ENCODE measurements at places on chromosomes 6 and 20.

GRCh38 chr6:42372699-42373098, 79.0 kb downstream of the TRERF1 start:
- DNase-seq = no peak

- no peak for DNase-seq
Measured at GRCh38 chr6:154123155-154123956, 84.3 kb downstream of the OPRM1 start.

GRCh38 chr20:23631226-23631822, 6.4 kb downstream of the CST3 start:
- DNase-seq = no peak

DNA sequence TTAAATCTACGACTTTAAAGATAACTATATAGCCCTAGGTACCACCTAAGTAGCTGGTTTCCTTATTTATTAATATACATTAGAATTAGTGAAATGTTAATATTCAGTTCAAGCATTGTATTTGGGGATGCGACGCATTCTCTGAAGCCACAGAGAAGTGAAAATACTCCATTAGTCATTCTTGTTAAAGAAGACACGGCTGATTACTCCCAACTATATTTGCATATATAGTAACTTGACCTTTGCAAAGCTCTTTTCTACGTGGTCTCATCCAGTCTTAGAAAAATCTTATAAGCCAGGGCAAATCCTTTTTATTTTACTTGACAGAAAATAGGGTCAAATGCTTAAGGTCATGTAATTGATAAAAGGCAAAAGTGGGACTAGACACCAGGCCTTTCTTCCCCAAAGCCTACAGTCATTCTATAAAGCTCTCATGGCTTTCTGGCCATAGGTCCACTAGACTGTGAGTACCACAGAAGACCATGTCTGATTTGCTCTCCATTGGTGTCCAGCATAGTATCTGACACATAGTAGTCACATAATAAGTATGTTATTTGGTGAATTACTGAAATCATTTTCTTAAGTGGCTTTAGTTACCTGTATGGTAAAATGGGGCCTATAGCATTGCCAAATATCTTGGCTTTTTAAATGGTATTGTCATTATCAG, 11.3 kb downstream of the ZHX3 start:
- no peak for DNase-seq

- no peak for DNase-seq
Measured at GRCh38 chr6:130065609-130066156, 47.3 kb downstream of the L3MBTL3 start.

DNA sequence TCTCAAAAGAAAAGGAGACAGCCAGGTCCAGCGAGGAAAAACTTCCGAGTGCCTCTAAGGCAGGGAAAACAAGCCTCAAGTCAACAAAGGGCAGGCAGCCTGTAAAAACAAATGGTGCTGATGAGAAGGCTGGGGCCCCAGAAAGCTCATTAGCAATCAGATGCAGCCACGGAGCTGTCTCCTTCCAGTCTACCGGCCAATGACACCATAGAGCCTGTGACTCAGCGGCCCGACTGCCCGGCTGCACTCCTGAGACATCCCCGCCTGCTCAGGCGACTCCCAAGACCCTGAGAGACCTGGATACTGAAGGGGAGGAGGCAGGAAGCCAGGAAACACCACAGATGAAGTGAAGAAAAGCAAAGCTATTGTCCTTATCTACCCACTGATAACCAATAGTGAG, 120.1 kb upstream of the HDDC2 start:
- DNase-seq = no peak

DNA sequence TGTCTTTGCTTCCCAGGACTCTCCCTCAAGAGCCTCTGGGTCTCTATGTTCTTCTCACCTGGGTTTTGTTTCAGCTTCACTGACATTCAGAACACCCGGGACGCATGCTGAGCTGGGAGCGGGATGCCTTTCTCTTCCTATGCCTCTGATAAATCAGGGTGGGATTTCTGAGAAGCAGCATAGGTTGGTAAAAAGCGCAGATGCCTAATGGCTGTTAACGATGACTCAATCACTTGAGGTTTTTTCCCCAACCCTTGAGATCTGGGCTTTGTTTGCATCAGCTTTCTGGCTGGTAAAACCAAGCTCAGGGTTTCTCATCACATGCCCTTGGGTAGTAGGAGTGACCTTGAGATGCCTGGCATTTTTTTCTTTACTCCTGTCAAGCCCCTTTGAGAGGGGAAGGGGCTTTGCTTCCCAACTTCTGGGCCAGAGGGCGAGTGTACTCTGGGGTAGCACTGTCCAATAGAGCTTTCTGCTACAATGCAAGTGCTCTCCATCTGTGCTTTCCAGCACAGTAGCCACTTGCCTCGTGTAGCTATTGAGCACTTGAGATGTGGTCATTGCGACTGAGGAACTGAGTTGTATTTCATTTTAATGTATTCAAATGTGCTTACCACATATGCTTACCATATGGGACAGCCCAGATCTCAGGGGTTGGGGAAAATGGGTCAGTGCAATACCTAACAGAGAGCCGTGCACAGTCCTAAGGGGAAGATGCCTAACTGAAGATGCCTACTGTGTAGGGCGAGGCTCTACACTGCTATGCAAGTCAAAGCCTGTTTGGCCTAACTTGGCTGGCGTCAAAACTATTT, 69.1 kb downstream of the PPP1R14C start:
- no peak for DNase-seq

DNA sequence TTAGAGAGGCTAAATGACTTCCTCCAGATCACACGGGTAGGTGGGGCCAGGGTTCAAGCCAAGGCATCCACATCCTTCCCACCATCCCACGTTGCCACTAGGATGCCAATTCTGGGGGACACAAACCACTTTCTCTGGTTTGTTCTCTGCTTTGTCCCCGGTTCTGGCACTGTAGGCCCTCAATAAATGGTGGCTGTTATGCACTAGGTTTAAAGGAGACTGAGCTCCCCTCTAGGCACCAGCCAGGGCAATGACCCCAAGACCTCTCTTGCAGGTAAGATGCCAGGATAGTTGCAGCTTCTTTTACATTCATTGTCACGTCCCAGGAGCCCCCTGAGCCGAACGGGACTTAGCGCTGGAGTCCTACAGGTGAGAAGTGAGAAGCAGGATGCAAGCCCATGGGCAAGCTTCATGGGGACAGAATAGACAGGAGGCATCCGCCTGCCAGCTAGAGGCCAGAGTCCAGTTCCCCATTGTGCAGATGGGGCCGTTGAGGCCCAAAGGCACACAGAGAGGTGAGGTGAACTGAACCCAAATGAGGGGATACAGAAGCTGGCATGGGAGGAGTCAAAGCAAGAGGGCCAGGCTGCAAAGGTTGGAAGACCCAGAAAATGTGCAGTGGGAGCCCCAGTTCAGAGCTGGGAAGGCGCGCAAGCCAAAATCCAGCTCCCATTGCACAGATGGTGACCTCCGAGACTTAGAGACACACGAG, 677 bp downstream of the PXMP4 start:
- no peak for DNase-seq

GRCh38 chr6:3535033-3535775, 78.4 kb upstream of the SLC22A23 start:
- DNase-seq = no peak

DNA sequence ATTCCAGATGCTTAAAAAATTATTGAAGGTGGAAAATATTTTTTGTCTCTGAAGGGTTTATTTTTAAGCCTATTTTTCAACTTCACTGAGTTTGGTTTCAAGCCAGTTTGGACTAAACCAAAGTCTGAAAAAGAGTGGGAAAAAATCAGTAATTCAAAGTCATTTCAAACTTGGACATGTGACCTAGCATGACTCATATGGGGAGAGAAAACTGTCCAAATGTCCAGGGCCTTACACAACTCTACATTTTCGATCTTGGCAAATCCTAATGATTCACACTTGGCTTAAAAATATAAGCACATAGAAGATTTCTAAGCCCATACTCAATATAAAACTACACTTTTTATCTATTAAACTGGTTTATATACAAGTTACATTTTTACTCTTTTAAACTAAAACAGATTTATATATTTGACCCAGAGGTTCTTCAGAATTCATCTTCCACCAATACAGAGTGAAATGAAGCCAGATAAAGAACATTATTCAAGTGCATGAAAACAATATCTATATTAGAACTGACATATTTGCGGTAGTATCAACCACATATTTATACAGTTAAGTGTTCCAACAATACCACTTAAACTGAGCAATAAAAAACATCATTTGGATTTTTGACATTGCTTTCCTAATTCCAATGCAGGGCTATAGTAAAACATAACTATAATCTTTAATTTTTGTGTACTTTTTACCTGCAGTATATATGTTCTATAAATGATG, 110.3 kb upstream of the TCF21 start:
- DNase-seq = peak; percentile 54

DNA sequence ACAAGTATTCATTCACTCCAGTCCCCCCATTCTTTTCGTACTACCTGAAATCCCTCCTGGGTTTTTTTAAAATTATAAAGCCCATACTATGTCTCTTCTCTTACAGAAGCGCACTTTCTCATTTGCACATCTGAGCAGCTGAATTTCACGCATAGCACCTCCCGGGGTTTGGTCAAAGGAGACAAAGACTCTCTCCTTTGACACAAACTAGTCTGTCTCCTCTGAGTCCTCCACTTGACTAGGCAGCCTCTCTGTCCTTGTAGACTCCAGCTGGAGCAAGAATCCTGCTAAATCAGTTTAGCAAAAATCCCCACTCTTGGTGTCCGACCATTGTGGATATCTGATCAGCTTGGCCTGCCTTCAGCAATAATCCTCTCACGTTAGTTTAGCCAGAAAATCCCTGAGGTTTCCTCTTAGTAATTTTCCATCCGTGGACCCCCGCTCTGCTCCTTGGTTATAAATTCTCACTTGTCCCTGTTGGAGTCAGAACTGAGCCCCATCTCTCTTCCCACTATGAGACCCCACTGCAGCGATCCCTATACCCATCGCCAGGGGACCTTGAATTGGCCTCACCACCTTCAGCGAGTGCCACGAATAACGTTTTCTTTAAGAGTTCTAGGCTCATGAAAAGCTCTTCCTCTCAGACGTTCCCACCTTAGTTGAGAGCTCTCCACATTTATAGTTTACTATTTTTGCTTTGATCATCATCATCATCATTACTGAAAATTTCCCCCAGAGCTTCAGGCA, 29.0 kb downstream of the PDYN start:
- DNase-seq = no peak

GRCh38 chr6:73134588-73134987, 90.7 kb downstream of the KHDC1L start:
- no peak for DNase-seq

DNA sequence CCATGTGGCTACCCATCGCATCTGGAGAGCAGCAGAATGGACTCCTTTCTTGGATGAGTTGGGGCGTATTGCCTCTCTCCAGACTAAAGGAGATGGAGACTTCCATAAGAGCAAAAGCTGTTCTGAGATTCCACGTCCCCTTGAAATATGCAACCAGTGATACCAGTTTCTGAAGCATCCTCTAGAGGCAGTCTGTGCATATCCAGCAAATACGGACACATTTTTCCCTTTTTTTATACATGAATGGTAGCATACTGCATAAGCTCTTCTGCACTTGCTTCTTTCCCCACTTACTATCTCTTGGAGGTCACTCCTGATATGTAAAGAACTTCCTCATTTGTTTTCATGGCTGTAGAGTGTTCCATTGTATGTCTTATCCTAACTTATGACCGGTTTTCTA, 34.6 kb downstream of the TAF8 start:
- no peak for DNase-seq

DNA sequence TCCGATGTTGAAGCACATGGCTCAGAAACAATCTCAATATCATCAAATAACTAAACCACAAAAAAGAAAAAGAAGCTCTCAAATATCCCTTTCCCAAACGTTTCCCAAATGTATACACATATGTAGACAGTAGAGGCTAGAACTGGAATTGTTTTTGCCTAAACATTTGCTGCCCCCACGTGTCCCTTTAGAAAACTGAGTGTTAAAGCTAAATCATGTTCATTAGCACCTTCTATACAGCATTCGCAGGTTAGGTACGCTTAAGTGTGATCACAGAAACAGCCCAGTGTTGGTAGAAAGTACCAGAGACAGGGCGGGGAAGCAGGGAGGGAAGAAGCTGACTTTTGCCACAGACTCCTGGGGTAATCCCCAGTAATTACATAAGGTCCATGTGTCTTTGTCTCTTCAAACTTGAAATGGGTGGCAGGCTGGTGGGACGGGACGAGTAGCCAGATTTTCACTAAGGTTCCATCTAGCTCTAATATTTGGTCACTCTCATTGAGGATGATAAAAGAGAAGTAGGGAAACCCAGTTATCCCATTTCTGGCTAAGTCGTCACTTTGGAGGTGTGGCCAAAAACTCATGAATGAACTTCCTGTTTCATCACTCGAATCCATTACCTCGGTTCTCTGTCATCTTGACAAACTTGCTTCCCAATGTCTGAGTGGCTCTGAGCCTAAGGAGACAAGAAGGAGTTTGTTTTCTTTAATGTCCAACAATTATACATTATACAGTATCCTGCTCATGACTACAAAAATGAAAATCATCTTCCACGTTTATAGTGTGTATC, 15.0 kb upstream of the TFAP2A start:
- DNase-seq = no peak

DNA sequence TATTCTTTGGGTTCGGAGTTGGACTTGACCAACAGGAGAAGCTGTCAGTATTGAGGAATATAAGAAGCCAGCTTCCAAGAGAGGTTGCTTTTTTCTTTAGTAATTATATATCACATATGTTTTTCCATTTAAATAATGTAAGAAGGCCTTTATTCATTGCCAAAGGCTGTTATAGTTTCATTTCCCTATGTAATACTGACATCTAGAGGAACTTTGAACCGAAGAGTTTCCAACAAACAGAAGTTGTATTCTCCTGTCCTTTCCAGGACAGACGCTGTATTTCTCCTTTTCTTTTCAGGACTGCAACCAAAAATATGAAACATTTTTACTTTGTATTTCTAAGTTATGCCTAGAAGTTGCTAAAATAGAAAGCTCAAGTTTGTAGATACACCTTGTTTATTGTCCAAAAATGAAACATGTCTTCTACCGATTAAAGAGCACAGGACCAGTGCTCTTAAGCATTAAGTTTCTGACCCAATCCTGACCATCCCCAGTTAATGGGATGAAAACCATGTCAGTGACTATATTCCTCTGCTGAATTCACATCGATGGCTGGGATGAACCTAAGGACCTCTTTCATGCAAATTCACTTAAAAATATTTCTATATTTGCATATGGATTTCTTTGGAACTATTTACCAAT, 55.1 kb downstream of the MYLK4 start:
- DNase-seq = no peak

DNA sequence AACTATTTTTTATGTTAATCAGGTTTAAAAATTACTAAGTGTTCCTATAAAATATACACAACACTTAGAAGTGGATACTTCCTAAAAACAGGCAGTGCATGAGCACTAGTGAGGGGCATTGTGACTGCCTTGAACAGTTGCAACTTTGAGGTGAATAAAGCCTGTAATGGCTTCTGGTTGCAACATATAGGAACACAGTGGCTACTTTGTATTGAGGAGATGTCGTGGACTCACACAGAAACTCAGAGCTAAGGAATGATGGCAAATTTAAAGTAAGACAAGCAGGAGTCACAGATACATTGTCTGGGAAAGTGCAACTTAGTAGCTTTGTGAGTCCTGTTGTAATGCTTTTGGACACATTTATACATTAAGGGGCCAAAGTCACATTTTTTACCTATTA, 861 bp upstream of the HLA-A start:
- no peak for DNase-seq

GRCh38 chr20:40983898-40984297, 44.7 kb upstream of the TOP1 start:
- no peak for DNase-seq

Data from epithelial cell of proximal tubule (primary cell).